Activated CD4-positive, alpha-beta memory T cell treated with anti-CD3 and anti-CD28 coated beads, Interleukin-2, amount 10 ng/mL, durations not matched to agents 7 days and 5 days (primary cell): ENCODE measurements at places on chromosomes 13 and 19. TPM values are rescaled to one million over a fixed set of nuclear protein-coding genes. Genes with fewer than 3 reads are reported as not detected.

Gene ZNF442
- 0.75 TPM for total RNA-seq

Gene MYO1F
- 420 TPM for total RNA-seq

Gene DZIP1
- total RNA-seq, result 0.30 TPM

Gene NOTCH3
- not detected for total RNA-seq

Gene ZNF723
- not detected for total RNA-seq

Gene RFPL4AL1
- not detected for total RNA-seq

Gene VSTM2B
- not detected for total RNA-seq

Gene ZNF491
- total RNA-seq, result 0.80 TPM

Gene MUC16
- 0.03 TPM for total RNA-seq

Gene DPF1
- 0.55 TPM for total RNA-seq

Gene OR4F17
- not detected for total RNA-seq

Gene ZNF780A
- 25.3 TPM for total RNA-seq

Gene UBXN6
- total RNA-seq, result 50.1 TPM

Gene COMP
- total RNA-seq, result not detected

Gene HCST
- 218 TPM for total RNA-seq

Gene SMIM44
- not detected for total RNA-seq

Gene SPINT2
- 8.0 TPM for total RNA-seq

Gene DUS3L
- total RNA-seq, result 38.3 TPM

Gene LRRC4B
- not detected for total RNA-seq

Gene DOCK6
- total RNA-seq, result 0.35 TPM

Gene MISP3
- 3.2 TPM for total RNA-seq

Gene FCGBP
- 1.4 TPM for total RNA-seq

Gene HSPB6
- 0.48 TPM for total RNA-seq
